Cardiac muscle cell (in vitro differentiated cells and primary cell): ENCODE measurements at places on chromosomes 1 and 21. TPM values are rescaled to one million over a fixed set of nuclear protein-coding genes. Genes with fewer than 3 reads are reported as not detected.

DNA sequence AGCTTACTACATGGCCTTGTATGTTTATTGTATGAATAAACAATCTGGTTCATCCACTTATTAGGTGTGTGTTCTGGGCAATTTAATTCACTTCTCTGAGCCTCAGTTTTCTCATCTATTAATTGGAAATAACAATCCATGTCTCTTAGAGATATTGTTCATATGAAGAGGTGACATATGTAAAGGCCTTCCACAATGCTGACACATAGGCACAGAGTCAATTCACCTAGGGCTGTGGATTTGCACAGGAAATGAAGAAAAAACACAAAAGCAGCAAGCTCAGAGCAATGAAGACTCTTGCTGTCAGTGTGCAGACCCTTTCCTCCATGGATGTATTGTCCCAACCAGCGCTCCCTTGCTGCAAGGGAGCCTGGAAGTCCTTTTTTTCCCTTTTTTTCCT, 195.2 kb upstream of the CAMK1G start:
- DNase-seq, result no peak

- no peak for DNase-seq
These were observed 13.2 kb downstream of the ERRFI1 start for GRCh38 chr1:8012955-8013354.

The CRYAA gene
- total RNA-seq, result not detected in 2 replicates

The MAP3K21 gene
- 1.8 and 2.9 TPM in 2 replicates for total RNA-seq

The NEGR1 gene
- total RNA-seq, result 0.06 and 0.28 TPM in 2 replicates

The FCMR gene
- not detected in 2 replicates for total RNA-seq

The LEPR gene
- 4.3 and 10.2 TPM in 2 replicates for total RNA-seq

The PLOD1 gene
- 158 and 185 TPM in 2 replicates for total RNA-seq

The ABCG1 gene
- total RNA-seq, result 4.9 and 5.4 TPM in 2 replicates
